Upper lobe of left lung (tissue), 6 donors: ENCODE measurements at places on chromosomes 4 and X. TPM values are rescaled to one million over a fixed set of nuclear protein-coding genes. Genes with fewer than 3 reads are reported as not detected.

The SLC25A31 gene
- not detected for total RNA-seq

- no peak overlapping the region for H3K27ac ChIP-seq
- H3K4me1 ChIP-seq = no peaks in the 10 kb centered on the region
- no peak for DNase-seq
- no peak overlapping the region for H3K4me3 ChIP-seq
These were observed 230.4 kb downstream of the EDA2R start for GRCh38 chrX:66408507-66408906.

- no peak overlapping the region for H3K27ac ChIP-seq
- H3K4me3 ChIP-seq = no peak overlapping the region
- H3K27me3 ChIP-seq = no peaks in the 10 kb centered on the region
- H3K36me3 ChIP-seq = no peaks in the 10 kb centered on the region
- DNase-seq = no peak
These were observed 460.4 kb downstream of the RAPGEF2 start for GRCh38 chr4:159563257-159563656.

DNA sequence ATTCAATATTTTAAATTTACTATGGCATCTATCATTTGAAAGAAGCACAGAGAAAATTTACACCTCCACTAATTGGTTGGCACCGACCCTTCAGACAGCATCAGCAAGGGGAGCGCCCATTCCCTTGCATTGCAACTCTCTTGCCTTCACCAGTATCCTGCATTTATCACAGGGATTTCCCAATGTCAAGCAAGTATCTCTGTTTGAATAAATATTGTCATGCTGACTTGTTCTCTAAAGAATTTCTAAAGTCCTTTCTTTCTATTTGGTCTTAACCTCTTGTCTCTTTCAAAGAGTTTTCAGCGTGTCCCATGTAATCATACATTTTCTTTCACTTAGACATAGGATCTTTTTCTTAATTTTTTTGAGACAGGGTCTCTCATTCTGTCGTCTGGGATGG is 10.4 kb downstream of the DCTD start:
- H3K4me3 ChIP-seq = no peak overlapping the region
- H3K27ac ChIP-seq = no peak overlapping the region
- no peaks in the 10 kb centered on the region for H3K4me1 ChIP-seq
- H3K27me3 ChIP-seq = no peaks in the 10 kb centered on the region

DNA sequence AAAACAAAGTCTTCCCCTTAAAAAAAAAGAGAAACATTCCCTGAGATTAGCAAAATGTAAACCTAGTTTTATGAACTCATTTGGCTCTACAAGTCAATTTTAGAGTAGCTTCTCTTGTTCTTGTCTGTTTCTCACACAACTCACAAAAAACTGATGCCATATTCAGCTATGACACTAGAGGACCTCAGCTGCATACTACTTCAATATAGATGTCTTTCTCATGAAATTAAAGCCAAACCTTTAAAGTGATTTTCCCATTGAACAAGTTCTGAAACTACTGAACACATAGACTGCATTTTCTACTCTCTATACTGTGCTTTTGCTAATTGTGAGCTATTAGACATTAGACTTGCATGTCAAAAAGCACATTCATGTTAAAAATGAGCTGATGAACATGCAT is 49.8 kb downstream of the TBCK start:
- H3K27ac ChIP-seq = no peak overlapping the region
- no peak for DNase-seq
- H3K36me3 ChIP-seq = no peaks in the 10 kb centered on the region
